MCF 10A (cell line): ENCODE measurements at places on chromosomes 12 and 14. TPM values are rescaled to one million over a fixed set of nuclear protein-coding genes. Genes with fewer than 3 reads are reported as not detected.

EPYC gene
- total RNA-seq, result not detected in 2 replicates

NUAK1 gene
- 2.6 and 3.4 TPM in 2 replicates for total RNA-seq

TAS2R8 gene
- total RNA-seq, result not detected in 2 replicates

RHEBL1 gene
- total RNA-seq, result 0.35 and 0.93 TPM in 2 replicates

TRHDE gene
- not detected in 2 replicates for total RNA-seq

NYNRIN gene
- not detected in 2 replicates for total RNA-seq

ERP27 gene
- total RNA-seq, result not detected in 2 replicates

ESR2 gene
- total RNA-seq, result 0.29 and 0.47 TPM in 2 replicates

SMCO2 gene
- total RNA-seq, result 0.37 TPM in 1 of 2 replicates, not detected in the other

CCNB1IP1 gene
- total RNA-seq, result 105 and 108 TPM in 2 replicates

WDHD1 gene
- total RNA-seq, result 5.8 and 6.5 TPM in 2 replicates

- H3K4me3 ChIP-seq, result no peak overlapping the region
- no peak overlapping the region for H3K27ac ChIP-seq
- DNase-seq, result no peak
- peaks cover 1% of the 10 kb centered on the region for H3K36me3 ChIP-seq
- no peaks in the 10 kb centered on the region for H3K4me1 ChIP-seq
Measured at GRCh38 chr14:104913435-104913834, 11.2 kb upstream of the PLD4 start.

DNA sequence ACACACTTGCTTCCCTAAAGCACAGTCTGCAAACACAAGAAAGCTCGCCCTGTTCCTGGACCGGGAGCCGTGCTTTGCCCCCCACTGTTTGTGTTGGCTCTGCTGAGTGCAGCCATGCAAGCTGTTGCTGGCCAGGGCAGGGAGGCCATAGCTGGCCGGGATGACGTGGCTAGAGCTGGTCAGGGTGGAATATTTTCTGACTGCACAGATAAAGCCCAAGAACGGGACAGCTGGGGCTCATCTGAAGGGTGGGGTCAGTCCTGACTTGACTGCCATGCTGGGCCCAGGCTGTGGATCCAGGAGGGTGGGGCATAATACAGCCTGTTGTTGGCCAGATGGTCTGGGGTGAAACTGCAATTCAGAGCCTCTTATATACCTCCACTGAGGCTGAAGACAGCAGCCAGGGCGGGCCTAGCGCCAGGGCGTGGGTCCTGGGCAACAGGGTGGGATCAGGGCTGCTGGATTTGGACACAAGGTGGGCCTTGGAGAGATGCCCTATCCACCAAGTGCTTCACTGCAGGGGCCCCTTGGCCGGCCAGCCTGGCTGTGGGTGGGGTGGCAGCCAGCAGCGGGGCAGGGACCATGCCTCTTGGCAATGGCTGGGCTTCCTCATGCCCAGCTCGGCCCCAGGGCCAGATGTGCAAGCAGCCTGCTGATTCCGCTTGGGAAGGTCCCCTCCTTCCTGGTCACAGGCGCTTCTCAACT, 14.8 kb downstream of the KMT5A start:
- DNase-seq, result no peak
- no peaks in the 10 kb centered on the region for H3K27me3 ChIP-seq
- H3K4me1 ChIP-seq, result no peaks in the 10 kb centered on the region

- H3K4me3 ChIP-seq, result no peak overlapping the region
- no peak overlapping the region for H3K27ac ChIP-seq
Measured at GRCh38 chr12:89238593-89238992, 113.7 kb downstream of the DUSP6 start.

DNA sequence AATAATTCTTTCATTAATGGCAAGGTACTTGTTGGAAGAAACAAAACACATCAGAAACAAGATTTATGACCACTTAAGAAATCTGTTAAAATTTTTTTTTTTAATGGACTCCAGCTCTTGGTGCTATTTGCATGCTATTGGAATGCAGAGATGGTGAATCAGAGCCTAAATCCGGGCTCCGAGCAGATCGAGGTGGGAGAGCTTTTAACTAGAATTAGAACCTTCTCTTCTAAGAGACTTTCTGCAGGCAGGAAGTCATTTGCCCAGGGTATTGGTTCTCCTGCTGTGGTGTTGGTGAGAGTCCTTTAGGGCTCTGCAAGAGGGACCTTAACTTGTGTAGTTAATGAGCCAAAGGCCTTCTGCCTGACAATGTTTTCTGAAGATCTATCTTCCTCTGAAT, 419.4 kb downstream of the SNAPC1 start:
- H3K27ac ChIP-seq, result no peak overlapping the region
- H3K4me3 ChIP-seq, result no peak overlapping the region
- no peaks in the 10 kb centered on the region for H3K36me3 ChIP-seq
- no peaks in the 10 kb centered on the region for H3K27me3 ChIP-seq
- peaks cover 12% of the 10 kb centered on the region for H3K4me1 ChIP-seq

DNA sequence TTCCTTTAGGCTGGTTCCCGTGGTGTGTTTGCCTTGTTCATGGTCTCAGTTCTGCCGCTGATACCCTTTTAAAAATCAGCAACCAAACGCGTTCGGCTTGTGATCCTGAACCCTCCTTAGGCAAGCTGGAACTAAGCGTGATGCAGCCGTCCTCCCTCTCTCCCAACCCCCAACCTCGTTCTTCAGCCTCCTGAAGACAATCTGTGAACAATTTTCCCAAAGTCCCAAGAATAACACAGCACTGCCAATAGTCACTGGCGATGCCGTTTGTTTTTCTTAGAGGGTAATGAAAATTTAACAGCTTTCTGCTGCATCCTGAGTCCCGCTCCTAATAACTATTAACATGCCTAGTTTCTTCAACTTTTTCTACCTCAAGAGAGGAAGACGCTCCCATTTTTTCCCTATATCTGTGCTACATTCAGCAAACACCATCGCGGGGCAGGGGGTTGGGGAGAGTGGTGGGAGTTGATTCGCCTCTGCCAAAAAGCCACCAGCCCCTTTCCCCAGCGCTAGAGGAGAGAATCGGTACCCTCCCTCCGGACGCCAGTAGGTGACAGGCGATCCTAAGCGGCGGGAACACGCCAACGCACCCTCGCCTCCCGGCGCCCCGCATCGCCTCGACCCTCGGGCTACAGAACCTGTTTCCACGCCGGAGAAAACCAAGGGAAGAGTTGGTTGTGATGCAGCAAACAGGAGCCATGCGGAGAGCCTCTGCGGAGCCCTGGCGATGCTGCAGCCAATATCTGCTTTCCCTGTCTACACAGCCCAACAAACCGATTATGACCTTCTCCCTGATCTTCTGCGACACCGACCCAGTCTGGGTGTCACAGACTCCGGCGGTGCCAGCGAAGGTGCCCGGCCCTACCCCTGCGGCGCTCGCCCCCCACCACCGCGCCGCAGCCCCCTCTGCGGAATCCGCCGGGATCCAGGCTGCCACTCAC, 752 bp downstream of the PRICKLE1 start:
- H3K36me3 ChIP-seq, result peaks cover 7% of the 10 kb centered on the region
- peaks cover 30% of the 10 kb centered on the region for H3K4me1 ChIP-seq
- H3K27me3 ChIP-seq, result no peaks in the 10 kb centered on the region
- peak overlapping the region; percentile 81 for H3K4me3 ChIP-seq
- H3K27ac ChIP-seq, result peak overlapping the region; percentile 8

- peaks cover 30% of the 10 kb centered on the region for H3K36me3 ChIP-seq
- H3K27me3 ChIP-seq, result no peaks in the 10 kb centered on the region
- no peak overlapping the region for H3K4me3 ChIP-seq
- DNase-seq, result no peak
Measured at GRCh38 chr14:101878822-101879528, 85.4 kb upstream of the DYNC1H1 start.

DNA sequence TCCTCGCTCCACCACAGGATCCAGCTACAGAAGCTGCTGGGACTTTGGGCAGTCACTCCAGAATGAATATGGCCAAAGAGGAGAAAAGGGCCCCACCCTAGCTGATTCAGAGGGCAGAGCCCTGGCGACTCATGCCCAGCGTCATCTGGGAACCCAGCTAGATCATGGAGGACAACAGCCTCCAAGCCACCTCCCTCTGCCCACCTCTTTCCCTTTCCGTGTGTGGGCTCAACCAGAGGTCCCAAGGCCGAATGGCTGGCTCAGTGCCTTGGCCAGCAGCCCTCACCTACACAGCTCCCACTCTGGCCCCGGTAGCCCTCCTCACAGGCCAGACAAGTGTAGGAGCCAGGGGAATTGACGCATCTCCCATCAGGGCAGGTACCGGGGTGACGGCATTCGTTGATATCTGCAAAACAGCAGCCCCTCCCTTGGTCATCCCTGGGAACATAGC, 17.4 kb downstream of the ISCA2 start:
- H3K27ac ChIP-seq, result peak overlapping the region; percentile 63
- peaks cover 9% of the 10 kb centered on the region for H3K4me1 ChIP-seq
- peaks cover 26% of the 10 kb centered on the region for H3K36me3 ChIP-seq
- H3K4me3 ChIP-seq, result no peak overlapping the region

DNA sequence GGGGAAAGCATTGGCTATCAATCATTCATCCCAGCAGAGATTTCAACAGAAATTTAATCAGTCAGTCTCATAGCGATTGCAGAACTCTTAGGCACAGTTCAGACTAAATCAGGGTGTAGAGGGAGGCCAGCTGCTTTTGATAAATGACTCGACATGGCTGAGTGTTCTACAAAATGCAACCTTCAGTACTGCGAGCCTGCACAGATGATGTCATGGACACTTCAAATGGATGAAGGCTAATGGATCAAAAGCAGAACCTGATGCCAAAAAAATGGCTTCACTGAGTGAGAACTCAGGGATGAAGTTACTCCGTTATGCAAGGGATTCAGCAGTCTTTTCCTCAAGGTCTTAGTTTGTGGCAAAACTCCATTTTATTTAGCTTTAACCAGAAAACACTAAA, 167.3 kb downstream of the DACT1 start:
- no peak overlapping the region for H3K4me3 ChIP-seq
- peaks cover 14% of the 10 kb centered on the region for H3K27me3 ChIP-seq
- no peaks in the 10 kb centered on the region for H3K36me3 ChIP-seq
- no peak for DNase-seq
- no peak overlapping the region for H3K27ac ChIP-seq

DNA sequence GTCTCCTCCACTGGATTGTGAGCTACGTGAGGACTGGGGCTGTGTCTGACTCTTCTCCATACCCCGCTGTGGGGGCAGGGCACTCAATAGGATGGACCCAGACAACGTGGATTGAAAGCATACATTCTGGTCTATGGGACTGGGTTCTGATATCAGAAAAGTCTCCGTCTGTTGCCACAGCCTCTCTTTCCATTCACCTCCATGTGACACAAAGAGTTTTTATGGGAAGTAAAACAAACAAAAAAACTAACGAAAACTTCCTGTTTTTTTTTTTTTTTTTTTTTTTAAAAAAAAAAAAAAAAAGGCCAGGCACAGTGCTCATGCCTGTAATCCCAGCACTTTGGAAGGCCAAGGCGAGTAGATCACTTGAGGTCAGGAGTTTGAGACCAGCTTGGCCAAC, 44.7 kb downstream of the SLC8A3 start:
- peaks cover 94% of the 10 kb centered on the region for H3K27me3 ChIP-seq
- H3K4me1 ChIP-seq, result no peaks in the 10 kb centered on the region
- no peak overlapping the region for H3K4me3 ChIP-seq
- H3K27ac ChIP-seq, result no peak overlapping the region
- DNase-seq, result no peak

DNA sequence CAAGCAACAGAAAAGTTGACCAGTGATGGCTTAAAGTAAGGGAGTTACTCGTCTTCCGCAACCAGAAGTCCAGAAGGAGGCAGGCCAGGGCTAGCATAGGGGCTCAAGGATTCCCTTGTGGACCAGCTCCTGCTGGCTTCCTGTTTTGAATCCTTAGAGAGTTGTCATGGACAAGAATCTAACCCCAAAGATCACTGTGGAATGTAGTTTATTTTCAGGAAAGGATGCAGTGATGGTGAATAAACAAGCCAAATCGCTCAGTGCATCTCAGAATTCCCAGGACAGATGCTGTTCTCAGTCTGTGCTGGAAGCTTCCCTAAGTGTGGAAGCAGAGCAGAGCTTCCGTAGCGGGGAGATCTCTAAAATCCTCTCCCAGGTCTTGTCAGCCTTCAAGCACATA, 311.3 kb downstream of the C12orf75 start:
- no peak overlapping the region for H3K27ac ChIP-seq
- H3K27me3 ChIP-seq, result no peaks in the 10 kb centered on the region
- no peak overlapping the region for H3K4me3 ChIP-seq
- DNase-seq, result no peak

- DNase-seq, result no peak
- H3K27me3 ChIP-seq, result no peaks in the 10 kb centered on the region
- no peak overlapping the region for H3K4me3 ChIP-seq
- no peak overlapping the region for H3K27ac ChIP-seq
Measured at GRCh38 chr14:51726166-51726899, 74.6 kb downstream of the FRMD6 start.

GRCh38 chr12:104651811-104652210, 195.1 kb downstream of the CHST11 start:
- no peaks in the 10 kb centered on the region for H3K36me3 ChIP-seq
- DNase-seq, result no peak
- no peaks in the 10 kb centered on the region for H3K27me3 ChIP-seq
- no peak overlapping the region for H3K27ac ChIP-seq
- peaks cover 9% of the 10 kb centered on the region for H3K4me1 ChIP-seq

GRCh38 chr14:57835766-57836165, 30.1 kb downstream of the SLC35F4 start:
- no peak overlapping the region for H3K4me3 ChIP-seq
- peaks cover 38% of the 10 kb centered on the region for H3K4me1 ChIP-seq
- peak overlapping the region; percentile 73 for H3K27ac ChIP-seq
- H3K27me3 ChIP-seq, result no peaks in the 10 kb centered on the region

- peaks cover 56% of the 10 kb centered on the region for H3K36me3 ChIP-seq
- H3K27me3 ChIP-seq, result no peaks in the 10 kb centered on the region
- no peak for DNase-seq
- H3K4me1 ChIP-seq, result peaks cover 4% of the 10 kb centered on the region
- H3K4me3 ChIP-seq, result no peak overlapping the region
Measured at GRCh38 chr14:69704319-69704718, 62.6 kb upstream of the SRSF5 start.

DNA sequence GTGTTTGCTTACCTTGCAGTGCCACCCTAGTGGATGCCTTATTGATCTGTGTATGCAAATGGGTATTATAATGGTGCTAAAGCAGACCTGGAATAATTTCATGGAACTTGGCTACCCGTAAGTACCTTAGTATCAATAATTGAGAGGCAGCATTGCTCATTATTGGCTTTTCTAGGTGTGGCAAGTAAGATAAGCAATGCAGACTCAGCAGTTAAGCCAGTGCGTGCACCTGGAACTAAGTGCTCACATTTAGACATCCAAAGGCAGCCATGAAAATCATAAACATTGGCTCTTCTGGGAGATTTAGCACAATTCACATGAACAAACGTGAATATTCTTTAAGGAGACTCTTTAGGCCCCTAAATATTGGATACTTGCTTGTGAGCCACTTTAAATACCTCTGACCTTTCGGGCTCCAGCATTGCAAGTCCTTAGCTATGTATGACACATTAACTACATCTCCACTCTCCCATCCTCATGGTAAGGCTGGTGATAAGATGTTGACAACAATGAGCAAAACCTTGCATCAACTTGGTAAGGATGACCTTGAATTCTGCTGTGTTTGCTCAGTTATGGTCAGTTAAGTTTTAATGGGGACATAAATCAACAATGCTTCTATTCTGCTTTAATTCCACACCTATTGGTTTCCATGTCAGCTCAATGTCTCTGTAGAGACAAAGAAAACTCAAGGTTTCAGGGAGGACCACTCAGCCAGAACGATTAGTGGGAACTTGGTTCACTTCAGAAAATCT, 112.0 kb downstream of the SLC5A8 start:
- no peak for DNase-seq
- no peak overlapping the region for H3K27ac ChIP-seq
- no peaks in the 10 kb centered on the region for H3K36me3 ChIP-seq
- no peaks in the 10 kb centered on the region for H3K4me1 ChIP-seq

- H3K4me3 ChIP-seq, result no peak overlapping the region
- H3K36me3 ChIP-seq, result no peaks in the 10 kb centered on the region
- H3K27ac ChIP-seq, result no peak overlapping the region
- H3K4me1 ChIP-seq, result no peaks in the 10 kb centered on the region
- peaks cover 18% of the 10 kb centered on the region for H3K27me3 ChIP-seq
Measured at GRCh38 chr12:30827101-30828066, 72.6 kb upstream of the CAPRIN2 start.

- H3K27ac ChIP-seq, result no peak overlapping the region
- H3K4me1 ChIP-seq, result no peaks in the 10 kb centered on the region
- no peak for DNase-seq
Measured at GRCh38 chr14:72418806-72419205, 475.1 kb downstream of the DPF3 start.
